ENCODE measurements at places on chromosomes 6 and 20. TPM values are rescaled to one million over a fixed set of nuclear protein-coding genes. Genes with fewer than 3 reads are reported as not detected.

The SAPCD1 gene
- 0.88 TPM for total RNA-seq

The TMC2 gene
- not detected for total RNA-seq

The HLA-DRA gene
- not detected for total RNA-seq

The MACROD2 gene
- total RNA-seq = not detected

The DSE gene
- total RNA-seq = 89.8 TPM

The COL12A1 gene
- total RNA-seq = 205 TPM

The ESR1 gene
- 0.09 TPM for total RNA-seq

The PCMTD2 gene
- total RNA-seq = 20.3 TPM

Measured in HFFc6 (cell line).